ENCODE measurements at places on chromosomes 6 and 20.

DNA sequence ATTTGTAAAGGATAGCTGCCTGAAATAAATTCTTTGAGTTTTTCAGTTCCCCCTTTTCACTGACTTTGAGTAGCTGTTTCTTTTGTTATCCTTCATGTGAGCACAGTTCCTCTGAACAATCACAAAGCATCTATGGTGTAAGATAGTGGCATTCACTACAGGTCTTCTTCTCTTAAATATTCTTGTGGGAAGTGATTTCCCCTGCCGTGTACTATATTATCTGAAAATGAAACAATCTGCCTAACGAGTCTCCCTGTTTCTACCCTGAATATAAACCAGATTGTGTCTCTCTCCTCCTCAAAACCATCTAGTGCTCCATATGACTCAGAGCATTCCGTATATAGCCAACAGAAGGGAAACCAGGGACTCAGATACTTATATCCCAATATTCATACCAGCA lies 380.1 kb upstream of the SOX4 start:
- DNase-seq: no peak

GRCh38 chr20:45948742-45949541 lies 14.5 kb downstream of the PCIF1 start:
- no peak for DNase-seq

DNA sequence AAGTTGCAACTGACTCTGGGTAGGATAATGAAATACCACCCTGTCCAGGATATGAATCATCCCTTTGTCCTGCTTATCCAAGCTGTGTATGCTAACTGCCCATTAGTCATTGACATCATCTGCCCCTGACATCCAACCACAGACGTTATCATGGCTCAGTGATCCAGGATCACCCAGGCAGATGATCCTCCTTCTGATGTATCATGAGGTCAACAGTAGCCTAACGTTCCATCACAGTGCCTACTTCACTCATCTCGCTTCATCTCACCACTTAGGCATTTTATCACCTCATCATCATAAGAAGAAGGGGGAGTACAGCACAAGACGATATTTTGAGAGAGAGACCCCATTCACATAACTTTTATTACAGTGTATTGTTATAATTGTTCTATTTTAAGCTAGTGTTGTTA lies 13.4 kb upstream of the BTN3A2 start:
- peak; percentile 76 for DNase-seq

DNA sequence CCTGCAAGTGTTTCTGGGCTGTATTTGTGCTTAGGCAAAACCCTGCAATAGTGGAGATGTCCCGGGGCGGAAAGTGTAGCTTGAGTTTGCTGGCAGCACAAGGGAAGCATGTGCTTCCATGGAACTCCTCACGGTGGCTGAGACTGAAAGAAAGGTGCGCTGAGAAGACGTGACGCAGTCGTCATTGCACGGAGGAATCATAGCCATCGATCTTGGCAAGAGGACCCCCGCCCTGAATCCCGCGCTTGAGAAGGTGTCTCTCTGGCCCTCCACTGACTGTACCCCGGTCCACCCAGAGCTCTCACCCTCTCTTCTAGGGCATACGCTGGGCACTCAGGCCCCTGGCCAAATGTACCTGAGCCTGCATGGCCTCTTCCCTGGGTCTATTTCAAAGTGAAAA lies 1081.8 kb upstream of the DEFB115 start:
- no peak for DNase-seq

GRCh38 chr20:44610313-44610962 lies 28.1 kb downstream of the PKIG start:
- DNase-seq: no peak

DNA sequence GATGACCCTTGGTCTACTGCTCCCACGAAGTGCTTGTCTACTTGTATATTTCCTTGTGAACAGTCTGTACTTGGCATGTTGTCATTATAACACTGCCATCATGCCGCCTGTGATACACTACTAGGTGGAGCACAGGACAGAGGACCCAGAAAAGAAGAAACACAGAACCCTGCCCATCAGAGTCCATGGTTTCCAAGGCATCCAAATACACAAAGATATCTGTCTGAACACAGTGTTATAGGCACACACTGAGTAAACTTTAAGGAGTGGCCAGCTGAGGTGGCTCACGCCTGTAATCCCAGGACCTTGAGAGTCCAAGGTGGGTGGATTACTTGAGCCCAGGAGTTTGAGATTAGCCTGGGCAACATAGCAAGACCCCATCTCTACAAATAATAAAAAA lies 110.5 kb upstream of the SLC2A12 start:
- DNase-seq: no peak

- no peak for DNase-seq
Measured at GRCh38 chr20:20435453-20435852, 67.5 kb downstream of the INSM1 start.

DNA sequence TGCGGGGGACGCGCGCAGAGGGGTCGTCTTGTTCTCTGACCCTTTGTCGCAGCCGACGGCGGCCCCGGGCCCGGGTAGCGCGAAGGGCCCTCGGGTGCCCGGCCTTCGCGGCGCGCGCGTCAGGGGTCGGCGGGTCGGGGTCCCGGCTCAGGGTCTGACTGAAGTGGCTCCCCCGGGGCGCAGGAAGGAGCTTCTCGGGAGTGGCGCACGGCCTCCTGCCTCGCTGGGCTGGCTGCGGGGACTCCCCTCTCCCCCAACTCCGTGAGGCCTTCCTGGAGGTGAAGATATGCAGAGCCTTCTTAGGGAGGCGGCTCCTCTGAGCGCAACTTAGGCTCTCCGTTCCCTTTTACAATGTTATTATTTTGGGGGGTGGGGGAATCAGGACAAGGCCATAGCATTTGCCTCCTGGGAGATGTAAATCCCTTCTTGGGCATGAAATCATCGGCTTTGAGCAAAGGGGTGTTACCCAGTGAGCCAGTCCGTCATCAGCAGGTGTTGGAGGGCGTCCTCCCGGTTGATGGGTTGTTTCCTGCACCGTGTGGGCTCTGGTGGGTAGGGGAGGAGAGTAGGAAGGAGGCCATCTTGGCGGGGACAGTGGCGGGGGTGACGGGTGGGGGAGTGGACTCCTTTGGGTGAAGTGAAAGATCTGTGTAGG lies 523 bp downstream of the CDS2 start:
- DNase-seq: peak; percentile 30

GRCh38 chr6:11766589-11767450 lies 11.8 kb downstream of the ADTRP start:
- DNase-seq: peak; percentile 75

DNA sequence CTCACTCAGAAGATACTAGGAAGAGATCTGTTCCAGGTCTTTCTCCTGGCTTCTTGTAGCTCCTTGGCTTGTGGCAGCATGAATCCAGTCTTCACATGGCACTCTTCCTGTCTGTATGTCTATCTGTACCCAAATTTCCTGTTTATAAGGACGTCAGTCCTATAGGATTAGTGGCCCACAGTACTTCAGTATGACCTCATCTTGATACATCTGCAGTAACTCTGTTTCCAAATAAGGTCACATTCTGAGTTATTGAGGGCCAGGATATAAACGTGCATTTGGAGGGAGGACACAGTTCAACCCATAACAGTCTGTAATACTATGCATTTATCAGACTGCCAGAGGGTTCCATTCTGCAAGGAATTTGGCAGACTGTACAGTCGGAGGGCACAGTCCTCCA lies 57.6 kb upstream of the DYNLRB1 start:
- no peak for DNase-seq

GRCh38 chr6:157741321-157741947 lies 81.6 kb upstream of the SNX9 start:
- DNase-seq: no peak

GRCh38 chr6:143328876-143329275 lies 121.6 kb downstream of the ADAT2 start:
- no peak for DNase-seq

- DNase-seq: peak; percentile 19
Measured at GRCh38 chr6:123415844-123416468, 220.8 kb downstream of the TRDN start.

GRCh38 chr20:32385541-32385940 lies 27.4 kb downstream of the ASXL1 start:
- no peak for DNase-seq

- DNase-seq: no peak
Measured at GRCh38 chr20:7939663-7940062, 595 bp downstream of the HAO1 start.

DNA sequence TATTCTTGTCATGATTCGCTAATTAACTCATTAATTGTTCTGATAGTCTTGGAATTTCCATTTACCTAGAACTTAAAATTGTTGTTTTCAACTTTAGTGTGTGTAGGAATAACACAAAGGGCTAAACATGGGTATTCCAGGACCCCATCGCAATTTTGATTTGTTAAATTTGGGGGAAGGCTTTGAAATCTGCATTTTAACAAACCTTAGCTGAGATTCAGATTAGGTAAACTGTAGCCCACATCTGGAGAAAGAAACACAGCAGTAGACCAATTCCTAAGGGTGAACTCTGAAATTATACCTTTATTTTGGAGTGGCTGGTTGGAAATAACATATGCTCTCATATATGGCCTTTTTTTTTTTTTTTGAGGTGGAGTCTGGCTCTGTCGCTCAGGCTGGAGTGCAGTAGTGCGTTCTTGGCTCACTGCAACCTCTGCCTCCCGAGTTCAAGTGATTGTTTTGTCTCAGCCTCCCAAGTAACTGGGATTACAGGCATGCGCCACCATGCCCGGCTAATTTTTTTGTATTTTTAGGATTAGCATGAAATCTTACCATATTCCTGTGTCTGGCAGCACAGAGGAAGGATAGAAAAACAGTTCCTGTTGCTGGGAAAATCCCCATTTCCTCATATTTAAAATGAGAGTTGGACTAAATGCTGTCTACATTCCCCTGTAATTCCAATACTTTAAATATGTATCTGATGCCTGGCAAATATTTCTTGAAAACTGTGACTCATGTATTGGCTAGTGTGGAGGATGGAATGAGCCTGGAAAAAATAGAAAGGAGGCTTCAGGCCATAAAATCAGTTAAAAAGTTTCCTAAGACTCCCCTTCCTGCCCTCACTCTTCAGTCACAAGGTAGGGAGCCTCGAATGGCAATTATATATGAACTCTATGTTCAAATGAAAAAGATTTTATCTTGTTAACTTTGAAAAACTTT lies 96.7 kb upstream of the FAM184A start:
- no peak for DNase-seq

DNA sequence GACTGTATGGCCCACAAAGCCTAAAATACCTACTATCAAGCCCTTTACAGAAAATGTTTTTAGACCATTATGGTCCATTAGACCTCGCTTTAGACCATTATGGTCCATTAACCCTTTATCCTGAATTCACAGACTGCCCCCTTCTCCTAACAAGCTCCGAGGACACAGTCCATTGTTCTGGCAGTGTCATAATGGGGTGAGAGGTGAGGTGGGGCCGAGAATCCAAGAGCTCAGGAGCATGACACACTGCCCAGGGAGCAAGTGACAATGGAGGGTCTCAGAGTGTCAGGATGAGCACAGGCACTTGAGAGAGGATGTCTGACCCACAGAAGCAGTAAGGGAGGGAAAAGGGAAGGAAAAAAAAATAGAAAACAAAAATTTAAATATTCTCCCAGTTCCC lies 212.4 kb upstream of the NT5E start:
- no peak for DNase-seq

- DNase-seq: no peak
Measured at GRCh38 chr20:33191955-33192354, 24.0 kb downstream of the BPIFA2 start.

DNA sequence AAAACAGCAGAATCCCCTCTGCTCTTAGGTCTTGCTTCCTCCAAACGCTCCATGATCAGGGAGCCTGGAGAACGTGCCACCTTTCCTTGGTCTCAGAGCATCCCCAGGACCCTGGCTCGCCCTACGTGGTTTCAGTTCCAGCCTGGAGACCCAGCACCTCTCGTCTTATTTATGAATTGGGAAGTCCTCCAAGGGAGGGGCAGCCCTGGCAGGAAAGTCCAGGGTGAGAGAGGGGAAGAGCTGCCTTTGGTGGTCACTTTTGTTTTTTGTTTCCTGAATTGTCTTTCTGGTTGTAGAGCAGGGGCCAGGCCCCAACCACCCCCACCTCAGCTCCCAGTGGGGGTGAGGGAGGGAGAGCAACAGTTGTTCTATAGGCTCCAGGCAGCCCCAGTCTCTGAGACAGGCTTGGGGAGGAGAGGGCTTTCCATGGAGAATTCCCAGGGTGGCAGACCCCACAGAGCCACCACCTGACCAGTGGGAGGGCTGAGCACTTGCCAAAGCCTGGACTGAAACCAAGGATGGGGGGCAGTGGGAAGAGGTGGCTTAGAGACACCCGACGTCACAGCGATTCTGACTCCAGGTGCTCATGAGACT lies 88.8 kb downstream of the PRND start:
- no peak for DNase-seq

DNA sequence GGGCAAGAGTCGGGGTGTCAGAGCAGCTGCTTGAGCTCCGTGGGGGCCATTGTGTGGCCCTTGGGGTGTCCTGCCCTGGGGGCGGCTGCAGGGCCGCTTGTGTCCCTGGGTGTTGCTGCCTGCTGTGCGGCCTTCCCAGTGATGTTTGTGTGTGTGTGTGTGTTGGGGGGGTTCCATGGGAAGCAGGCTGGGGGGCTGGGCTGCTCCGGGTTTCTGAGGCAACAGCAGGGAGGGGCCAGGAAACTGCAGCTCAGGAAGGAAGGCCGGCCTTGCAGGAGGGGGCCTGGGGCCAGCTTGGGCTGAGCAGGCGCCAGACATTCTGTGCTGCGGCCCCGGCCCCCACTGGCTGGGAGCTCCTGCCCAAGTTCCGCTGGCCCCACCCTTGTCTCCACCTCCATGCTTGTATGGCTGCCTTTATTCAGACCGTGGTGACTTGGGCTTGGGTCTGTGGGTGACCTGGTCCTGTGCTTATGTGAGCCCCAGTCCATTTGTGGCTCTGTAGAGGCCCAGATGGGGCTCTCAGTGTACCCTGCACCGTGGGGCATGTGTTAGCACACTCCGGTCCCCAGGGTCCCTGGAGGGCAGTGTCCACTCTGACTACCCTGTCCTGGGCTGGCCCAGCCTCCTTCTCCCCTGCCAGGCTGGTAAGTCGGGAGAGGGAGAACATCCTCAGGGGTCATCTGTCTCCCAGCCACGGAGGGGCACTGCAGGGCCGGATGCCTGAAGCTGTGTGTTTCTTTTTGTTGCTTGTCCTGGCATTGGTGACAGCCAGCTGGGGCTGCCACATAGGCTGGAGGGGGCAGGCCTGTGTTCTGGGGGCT lies 4.6 kb upstream of the SOX18 start:
- DNase-seq: peak; percentile 68

GRCh38 chr20:23047738-23048214 lies 1.7 kb downstream of the THBD start:
- DNase-seq: no peak

DNA sequence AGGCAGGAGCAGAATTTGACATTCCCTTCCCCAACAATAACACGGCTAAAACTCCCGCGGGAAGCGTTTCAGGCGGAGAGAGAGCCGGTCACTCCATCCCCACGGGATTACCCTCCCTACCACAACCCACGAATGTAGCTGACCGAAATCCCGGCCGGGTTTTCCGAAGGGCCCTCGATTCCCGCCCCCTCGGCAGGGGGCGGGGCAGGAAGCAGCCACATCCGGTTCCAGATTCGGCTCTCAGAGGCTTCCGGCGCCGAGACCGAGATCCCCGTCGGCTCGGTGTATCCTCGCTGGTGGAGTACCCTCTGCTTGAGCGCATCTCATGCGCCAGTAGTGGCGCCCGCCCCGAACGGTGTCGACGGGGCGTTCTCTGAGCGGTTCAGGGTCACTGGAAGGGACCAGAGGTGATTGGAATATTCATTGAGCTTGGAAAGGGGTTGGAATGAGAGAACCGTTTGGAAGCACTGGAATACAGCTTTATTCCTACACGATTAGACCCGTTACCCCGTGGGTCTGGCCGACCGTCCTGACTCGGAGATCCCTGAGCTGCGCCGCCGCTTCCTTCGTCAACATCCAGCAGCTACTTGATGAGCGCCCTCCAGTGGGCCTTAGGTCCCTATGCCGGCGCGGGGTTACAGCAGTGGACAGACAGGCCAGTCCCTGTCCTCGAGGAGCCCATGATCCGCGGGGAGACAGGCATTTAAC lies 649 bp upstream of the RGL2 start:
- peak; percentile 89 for DNase-seq
